ENCODE measurements at places on chromosomes 12 and 14.
A peak's percentile ranks its signal among the peaks of the same experiment; 100 is the strongest.

DNA sequence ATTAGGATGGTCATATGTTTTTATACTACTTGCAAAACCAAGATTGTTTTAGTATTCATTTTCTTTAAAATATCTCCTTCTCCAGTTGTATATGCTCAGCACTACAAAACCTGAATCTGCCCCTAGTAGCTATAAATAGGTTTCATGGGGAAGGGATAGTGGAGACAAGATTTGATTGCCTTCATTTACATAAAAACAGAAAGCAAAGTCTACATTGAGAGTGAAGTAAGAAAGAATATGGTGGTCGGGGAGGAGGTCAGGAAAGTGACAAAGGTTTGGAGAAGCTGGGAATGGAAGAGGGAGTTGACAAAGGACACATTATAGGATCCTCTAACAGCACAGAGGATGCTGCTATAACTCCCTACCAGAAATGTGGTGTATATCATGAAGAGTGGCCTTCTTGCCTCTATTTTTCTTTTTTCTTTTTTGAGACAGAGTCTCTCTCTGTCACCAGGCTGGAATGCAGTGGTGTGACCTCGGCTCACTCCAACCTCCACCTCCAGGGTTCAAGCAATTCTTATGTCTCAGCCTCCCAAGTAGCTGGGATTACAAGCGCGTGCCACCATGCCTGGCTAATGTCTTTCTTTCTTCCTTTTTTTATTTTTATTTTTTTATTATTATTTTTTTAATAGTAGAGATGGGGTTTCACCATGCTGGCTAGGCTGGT is 6.6 kb upstream of the LRP6 start:
- H3K4me3 ChIP-seq: no peak overlapping the region
- H3K27ac ChIP-seq: no peak overlapping the region
- no peaks in the 10 kb centered on the region for H3K4me1 ChIP-seq
- no peaks in the 10 kb centered on the region for H3K36me3 ChIP-seq

DNA sequence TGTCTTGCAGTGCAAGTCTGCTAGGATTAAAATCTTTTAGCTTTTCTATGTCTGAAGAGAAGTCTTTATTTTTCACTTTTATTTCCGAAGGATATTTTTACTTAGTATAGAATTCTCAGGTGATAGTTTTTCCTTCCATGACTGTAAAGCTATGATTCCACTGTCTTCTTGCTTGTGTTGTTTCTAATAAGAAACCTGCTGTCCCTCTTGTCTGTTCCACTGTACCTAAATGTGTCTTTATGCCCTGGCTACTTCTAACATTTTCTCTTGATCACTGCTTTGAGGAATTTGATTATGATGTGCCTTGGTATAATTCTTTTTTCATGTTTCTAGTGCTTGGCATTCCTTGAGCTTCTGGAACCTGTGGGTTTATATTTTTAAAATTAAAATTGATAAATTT is 228.7 kb downstream of the CACNA1C start:
- H3K4me1 ChIP-seq: no peaks in the 10 kb centered on the region
- H3K27ac ChIP-seq: no peak overlapping the region
- no peaks in the 10 kb centered on the region for H3K36me3 ChIP-seq
- no peak overlapping the region for H3K4me3 ChIP-seq
- no peak for DNase-seq

DNA sequence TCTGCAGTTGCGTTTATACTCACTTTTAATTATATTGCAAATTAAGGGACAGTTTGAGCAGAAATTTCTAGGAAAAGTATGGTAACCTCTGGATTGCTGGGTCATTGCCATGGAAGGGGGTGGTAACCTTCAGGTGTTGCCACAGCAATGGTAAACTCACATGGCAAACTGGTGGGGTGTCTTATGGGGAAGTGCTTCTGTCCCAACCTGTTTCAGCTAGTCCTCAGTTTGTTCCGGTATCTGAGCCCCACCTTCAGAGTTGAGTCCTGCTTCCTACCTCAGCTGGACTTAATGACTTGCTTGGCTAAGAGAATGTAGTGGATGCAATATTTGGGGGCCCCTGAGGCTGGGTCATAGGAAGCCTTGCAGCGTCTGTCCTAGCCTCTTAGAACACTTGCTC is 7.3 kb upstream of the CLMN start:
- H3K4me1 ChIP-seq: no peaks in the 10 kb centered on the region
- DNase-seq: no peak
- H3K4me3 ChIP-seq: no peak overlapping the region
- H3K27ac ChIP-seq: no peak overlapping the region
- peaks cover 2% of the 10 kb centered on the region for H3K27me3 ChIP-seq
- H3K36me3 ChIP-seq: no peaks in the 10 kb centered on the region

GRCh38 chr14:39217214-39217879 is 16.4 kb upstream of the MIA2 start:
- no peaks in the 10 kb centered on the region for H3K36me3 ChIP-seq
- peak overlapping the region; percentile 26 for H3K27ac ChIP-seq
- no peak overlapping the region for H3K4me3 ChIP-seq
- DNase-seq: no peak

DNA sequence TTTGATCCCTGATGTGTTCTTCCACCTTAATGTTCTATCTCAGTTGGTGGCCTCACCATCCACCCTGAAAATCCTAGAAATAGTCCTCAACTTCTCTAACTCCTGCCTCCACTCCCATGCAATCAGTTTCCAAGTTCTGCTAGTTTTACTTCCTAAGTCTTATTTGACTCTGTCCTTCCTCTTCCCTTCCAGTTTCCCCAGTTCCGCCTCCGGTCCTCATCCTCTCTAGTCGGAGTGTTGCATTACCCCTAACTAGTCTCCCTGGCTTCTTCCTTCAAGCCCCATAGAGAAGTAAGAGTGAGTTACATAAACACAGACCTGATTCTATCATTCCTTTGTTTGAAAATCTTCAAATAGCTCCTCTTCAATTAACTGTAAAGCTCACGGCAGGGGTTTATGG is 236.5 kb downstream of the GXYLT1 start:
- no peak overlapping the region for H3K27ac ChIP-seq
- peaks cover under 1% of the 10 kb centered on the region for H3K4me1 ChIP-seq
- DNase-seq: no peak
- no peak overlapping the region for H3K4me3 ChIP-seq

- DNase-seq: peak; percentile 89
- H3K27ac ChIP-seq: no peak overlapping the region
- no peaks in the 10 kb centered on the region for H3K27me3 ChIP-seq
- peaks cover 2% of the 10 kb centered on the region for H3K4me1 ChIP-seq
- no peak overlapping the region for H3K4me3 ChIP-seq
Measured at GRCh38 chr12:68530965-68531364, 79.7 kb upstream of the RAP1B start.

- H3K36me3 ChIP-seq: no peaks in the 10 kb centered on the region
- H3K4me3 ChIP-seq: no peak overlapping the region
- no peak overlapping the region for H3K27ac ChIP-seq
- no peaks in the 10 kb centered on the region for H3K4me1 ChIP-seq
- no peak for DNase-seq
Measured at GRCh38 chr14:52992236-52992870, 41.5 kb upstream of the FERMT2 start.

DNA sequence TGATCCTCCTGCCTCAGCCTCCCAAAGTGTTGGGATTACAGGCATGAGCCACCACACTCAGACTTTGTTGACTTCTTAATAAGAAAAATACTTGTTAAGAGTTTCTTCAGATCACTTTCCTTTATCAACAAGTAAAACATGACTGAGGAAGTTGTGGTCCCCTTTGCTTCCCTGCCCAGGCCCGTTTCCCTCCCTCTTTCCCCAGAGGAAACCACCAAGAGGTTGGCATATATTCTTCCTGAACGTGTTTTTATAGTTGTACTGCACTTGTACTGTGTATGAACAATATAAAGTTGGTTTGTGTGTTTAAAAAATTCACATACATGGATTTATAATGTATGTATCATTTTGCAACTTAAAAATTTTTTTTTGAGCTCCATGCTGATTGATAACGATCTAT is 28.4 kb downstream of the PTPN11 start:
- peaks cover 5% of the 10 kb centered on the region for H3K36me3 ChIP-seq
- H3K4me3 ChIP-seq: no peak overlapping the region
- H3K27ac ChIP-seq: no peak overlapping the region
- peak; percentile 9 for DNase-seq
- peaks cover 2% of the 10 kb centered on the region for H3K4me1 ChIP-seq
- no peaks in the 10 kb centered on the region for H3K27me3 ChIP-seq

- no peaks in the 10 kb centered on the region for H3K4me1 ChIP-seq
- no peak overlapping the region for H3K4me3 ChIP-seq
- H3K36me3 ChIP-seq: no peaks in the 10 kb centered on the region
- DNase-seq: no peak
- H3K27me3 ChIP-seq: no peaks in the 10 kb centered on the region
- H3K27ac ChIP-seq: no peak overlapping the region
Measured at GRCh38 chr14:62776300-62776699, 269.0 kb downstream of the KCNH5 start.

DNA sequence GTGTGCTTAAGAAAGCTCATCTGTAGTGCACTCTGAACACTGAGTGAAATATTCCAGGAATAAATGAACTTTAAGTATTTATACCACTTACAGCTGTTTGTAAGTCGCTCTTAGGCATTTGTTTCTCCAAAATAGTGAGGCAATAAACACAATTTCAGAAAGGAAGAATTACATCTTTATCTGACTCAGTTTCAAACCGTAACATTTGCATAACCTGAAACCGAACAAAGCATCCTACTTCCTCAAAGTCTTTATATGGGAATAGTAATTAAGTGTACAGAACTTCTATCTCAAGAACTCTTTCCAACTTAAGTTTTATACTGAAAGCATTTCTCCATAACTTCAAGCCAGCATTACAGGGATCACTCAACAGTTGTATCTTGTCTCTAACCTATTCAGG is 58.4 kb downstream of the SOX5 start:
- H3K27ac ChIP-seq: no peak overlapping the region
- H3K27me3 ChIP-seq: no peaks in the 10 kb centered on the region
- no peak for DNase-seq
- no peak overlapping the region for H3K4me3 ChIP-seq
- H3K36me3 ChIP-seq: no peaks in the 10 kb centered on the region

DNA sequence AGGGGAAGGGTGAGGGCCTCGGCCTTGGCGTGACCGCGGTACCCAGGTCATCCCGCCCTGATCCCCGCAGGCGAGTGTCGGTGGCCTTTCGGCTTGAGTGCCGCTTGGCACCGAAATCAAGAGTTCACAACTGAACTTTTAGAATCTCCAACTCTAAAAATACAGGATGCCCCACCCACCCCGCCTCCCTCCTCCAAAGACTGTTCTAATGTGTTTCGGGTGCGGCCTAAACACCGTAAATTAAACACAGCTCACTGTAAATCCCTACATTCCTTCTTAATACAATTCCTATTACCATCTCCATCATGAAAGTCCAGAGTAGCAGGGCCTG is 11.4 kb downstream of the SCNN1A start:
- no peaks in the 10 kb centered on the region for H3K36me3 ChIP-seq
- peak overlapping the region; percentile 36 for H3K4me3 ChIP-seq
- DNase-seq: no peak
- no peaks in the 10 kb centered on the region for H3K27me3 ChIP-seq
- no peak overlapping the region for H3K27ac ChIP-seq

GRCh38 chr14:105974902-105975301 is 448.5 kb downstream of the TMEM121 start:
- no peaks in the 10 kb centered on the region for H3K27me3 ChIP-seq
- no peaks in the 10 kb centered on the region for H3K4me1 ChIP-seq
- no peak for DNase-seq
- no peaks in the 10 kb centered on the region for H3K36me3 ChIP-seq

DNA sequence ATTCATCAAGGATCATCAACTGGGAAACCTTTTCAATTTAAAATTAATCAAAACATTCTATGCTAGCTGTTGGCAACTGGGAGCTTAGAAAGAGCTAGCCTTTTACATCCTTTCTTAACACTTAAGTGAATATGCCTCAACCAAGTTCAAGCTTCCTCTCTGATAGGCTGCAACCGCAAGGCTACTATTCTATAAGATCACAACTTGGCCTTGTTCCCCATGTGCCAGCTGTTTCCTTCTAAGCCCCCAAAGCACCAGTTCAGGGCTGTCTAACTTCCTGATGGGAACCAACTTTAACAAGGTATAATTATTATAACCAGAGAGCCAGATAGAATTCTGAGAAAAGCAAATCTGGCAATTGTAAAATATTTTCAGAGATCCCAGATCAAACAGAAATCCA is 37.0 kb downstream of the KCNC2 start:
- no peak for DNase-seq
- H3K27ac ChIP-seq: no peak overlapping the region
- no peaks in the 10 kb centered on the region for H3K27me3 ChIP-seq
- H3K36me3 ChIP-seq: no peaks in the 10 kb centered on the region
- H3K4me1 ChIP-seq: no peaks in the 10 kb centered on the region

GRCh38 chr14:59148334-59148900 is 40.0 kb upstream of the DAAM1 start:
- no peak overlapping the region for H3K27ac ChIP-seq
- H3K36me3 ChIP-seq: no peaks in the 10 kb centered on the region
- H3K4me3 ChIP-seq: no peak overlapping the region
- no peaks in the 10 kb centered on the region for H3K27me3 ChIP-seq

- no peaks in the 10 kb centered on the region for H3K36me3 ChIP-seq
- H3K27ac ChIP-seq: no peak overlapping the region
- DNase-seq: no peak
- H3K27me3 ChIP-seq: no peaks in the 10 kb centered on the region
- no peak overlapping the region for H3K4me3 ChIP-seq
Measured at GRCh38 chr12:127903146-127903545, 363.8 kb upstream of the TMEM132C start.

DNA sequence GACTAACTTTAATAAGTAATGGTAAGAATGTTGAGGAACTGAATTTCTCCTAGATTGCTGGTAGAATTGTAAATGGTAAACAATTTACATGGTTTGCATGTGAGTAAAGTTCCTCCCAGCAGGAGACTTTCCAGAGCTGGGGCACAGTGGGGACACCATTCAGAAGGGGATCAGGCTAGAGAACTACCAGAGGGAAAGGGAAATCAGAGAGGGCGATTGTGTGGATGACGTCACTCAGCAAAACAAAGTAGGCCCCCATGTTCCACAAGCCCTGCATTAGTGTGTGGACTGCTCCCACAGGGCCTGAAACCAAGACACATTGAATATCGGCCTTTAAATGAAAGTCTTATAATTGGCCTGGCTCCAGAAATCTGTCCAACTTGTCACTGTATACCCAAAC is 9.5 kb downstream of the RNASE11 start:
- no peaks in the 10 kb centered on the region for H3K36me3 ChIP-seq
- H3K4me1 ChIP-seq: no peaks in the 10 kb centered on the region
- no peak for DNase-seq
- H3K27ac ChIP-seq: no peak overlapping the region

- DNase-seq: peak; percentile 24
- H3K36me3 ChIP-seq: peaks cover 10% of the 10 kb centered on the region
- no peaks in the 10 kb centered on the region for H3K4me1 ChIP-seq
- H3K27ac ChIP-seq: no peak overlapping the region
- H3K4me3 ChIP-seq: no peak overlapping the region
Measured at GRCh38 chr14:81211844-81212243, 8.9 kb downstream of the GTF2A1 start.

DNA sequence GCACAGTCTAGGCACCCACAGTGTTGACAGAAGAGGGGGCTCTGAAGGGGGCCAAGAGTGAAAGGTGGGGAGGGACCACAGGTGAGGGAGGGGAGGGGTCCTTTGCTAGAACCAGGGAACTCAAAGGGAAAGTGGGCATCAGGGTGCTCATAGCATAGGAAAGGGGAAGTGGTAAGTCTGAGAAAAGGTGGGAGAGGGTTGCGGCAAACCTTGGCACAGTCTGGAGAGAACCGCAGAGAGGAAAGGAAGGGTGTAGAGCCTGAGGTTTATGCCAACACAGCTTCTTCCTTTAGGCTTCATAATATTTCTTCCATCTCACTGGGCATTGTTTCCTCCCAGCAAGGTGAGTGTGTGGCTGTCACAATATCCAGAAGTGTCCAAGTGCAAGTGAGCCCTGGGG is 11.5 kb upstream of the PLEK2 start:
- H3K27ac ChIP-seq: no peak overlapping the region
- no peaks in the 10 kb centered on the region for H3K27me3 ChIP-seq
- no peak for DNase-seq
- peaks cover 12% of the 10 kb centered on the region for H3K4me1 ChIP-seq
